ENCODE measurements at places on chromosomes 7 and 10.

DNA sequence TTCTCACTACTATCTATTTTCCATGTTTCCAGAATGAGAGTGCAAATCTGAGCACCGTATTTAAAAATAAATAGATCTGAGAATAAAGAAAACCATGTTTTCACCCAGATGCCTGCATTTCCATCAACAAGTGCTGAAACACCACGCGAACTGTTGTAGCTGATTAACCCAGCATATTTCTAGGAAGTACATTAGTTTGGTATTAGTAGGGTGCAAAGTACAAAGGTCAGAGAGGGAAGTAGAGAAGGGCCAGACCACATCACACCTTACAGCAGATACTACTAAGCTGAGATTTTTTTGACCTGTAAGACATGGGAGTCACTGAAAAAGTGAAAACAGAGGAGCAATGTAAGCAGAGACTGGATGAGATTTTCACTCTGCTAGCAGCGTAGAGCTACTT, 181.3 kb downstream of the IMMP2L start:
- no peak for DNase-seq

- no peak for DNase-seq
Observed at GRCh38 chr7:17915168-17915567, 25.1 kb downstream of the SNX13 start.

DNA sequence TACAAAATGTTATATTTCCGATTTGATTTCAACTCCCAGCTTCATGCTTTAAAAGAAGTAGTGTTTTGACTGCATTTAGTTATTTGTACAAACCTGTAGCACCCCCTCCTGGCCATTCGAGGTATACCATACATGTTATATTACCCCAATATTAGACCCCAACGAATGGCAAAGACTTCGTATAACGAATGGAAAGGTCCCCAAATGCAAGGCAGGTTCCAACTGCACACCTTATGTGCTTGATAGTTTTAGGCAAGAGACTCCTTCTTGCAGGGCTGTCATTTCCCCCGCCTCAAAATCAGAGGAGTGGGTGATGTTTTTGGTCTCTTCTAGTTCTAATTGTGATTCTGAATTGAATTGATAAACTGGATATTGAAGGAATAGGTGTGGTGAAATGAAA, 101.1 kb upstream of the TARP start:
- DNase-seq: peak; percentile 69

GRCh38 chr10:96610817-96611216, 24.0 kb upstream of the TM9SF3 start:
- DNase-seq: no peak

GRCh38 chr10:90847436-90847835, 10.4 kb downstream of the HTR7 start:
- no peak for DNase-seq

DNA sequence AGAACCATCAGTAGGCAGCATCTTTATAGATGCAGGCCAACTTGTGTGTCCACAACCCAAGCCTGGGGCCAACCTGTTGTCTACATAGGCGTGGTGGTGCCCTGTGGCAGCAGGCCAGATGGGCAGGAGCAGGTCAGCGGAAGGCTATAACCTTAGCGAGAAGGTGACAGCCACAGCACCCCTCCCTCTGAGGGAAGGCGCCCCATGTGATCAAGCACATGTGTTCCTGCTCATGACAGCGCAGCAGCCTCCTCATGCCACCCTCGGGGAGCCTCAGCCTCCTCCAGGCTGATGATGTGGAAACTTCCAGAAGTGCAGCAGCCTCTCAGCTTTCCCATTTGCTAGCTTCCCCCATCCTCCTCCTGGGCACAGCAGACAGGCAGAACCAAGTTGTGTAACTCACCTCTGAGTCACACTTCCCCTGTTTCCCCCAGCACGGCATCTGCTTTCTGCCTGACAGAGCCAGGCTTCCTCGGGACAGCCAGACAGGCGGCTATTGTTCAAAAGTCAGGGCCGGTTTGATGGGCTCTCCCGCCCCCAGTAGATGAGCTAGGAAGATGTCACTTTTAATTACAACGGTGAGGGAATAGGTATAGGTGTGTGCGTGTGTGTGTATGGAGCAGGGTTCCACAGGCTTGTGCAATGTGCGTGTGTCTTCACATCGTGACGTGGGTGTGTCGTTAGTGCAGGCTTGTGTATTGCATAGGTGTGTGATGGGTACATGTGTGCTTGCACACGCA, 312.0 kb upstream of the ZMIZ1 start:
- no peak for DNase-seq

GRCh38 chr7:49763791-49764190, 9.6 kb upstream of the VWC2 start:
- no peak for DNase-seq

DNA sequence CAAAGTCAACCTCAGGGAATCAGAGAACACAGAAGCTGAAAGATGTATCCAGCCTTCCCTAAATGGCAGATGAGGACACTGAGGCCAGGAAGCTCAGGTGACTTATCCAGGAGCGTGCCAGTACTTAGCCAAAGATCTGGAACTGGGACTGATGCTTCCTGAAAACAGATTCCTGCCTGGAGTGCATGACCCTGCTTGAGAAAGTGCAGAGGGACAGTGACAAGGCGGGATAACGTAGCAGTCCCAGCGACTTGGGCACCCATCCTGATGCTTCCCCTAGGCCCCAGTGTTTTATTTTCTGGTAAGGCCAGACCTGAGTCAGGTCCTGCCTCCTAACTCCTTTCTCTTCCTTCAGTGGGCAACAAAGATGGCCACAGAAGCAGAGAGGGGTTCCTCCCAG, 48.6 kb downstream of the KIAA1217 start:
- no peak for DNase-seq

GRCh38 chr7:155850766-155851678, 38.8 kb upstream of the SHH start:
- DNase-seq: no peak

GRCh38 chr7:45524445-45524844, 49.7 kb upstream of the ADCY1 start:
- no peak for DNase-seq

GRCh38 chr10:506451-507354, 182.8 kb downstream of the DIP2C start:
- DNase-seq: no peak

DNA sequence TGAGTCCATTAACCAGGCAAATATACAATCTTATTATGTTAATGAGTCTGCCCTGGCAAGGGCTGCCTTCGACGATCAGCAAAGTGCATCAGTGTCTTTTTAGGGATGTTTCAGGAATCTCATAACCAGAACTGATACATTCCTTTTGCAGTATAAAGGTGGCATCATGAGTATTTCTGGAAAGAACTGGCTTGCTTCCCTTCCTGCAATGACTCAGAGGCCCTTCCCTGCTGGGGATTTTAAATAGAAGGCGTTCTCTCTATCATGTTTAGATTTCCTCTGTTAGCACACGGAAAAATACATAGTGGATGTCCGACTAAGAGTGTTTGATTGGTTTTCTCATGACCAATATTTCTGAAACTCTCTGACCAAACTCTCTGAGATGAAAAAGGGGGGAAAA, 1.8 kb downstream of the NPS start:
- no peak for DNase-seq

- no peak for DNase-seq
Observed at GRCh38 chr7:101614098-101614938, 14.8 kb downstream of the MYL10 start.

All from T-cell (primary cell).